ENCODE measurements at places on chromosomes 2 and 18. TPM values are rescaled to one million over a fixed set of nuclear protein-coding genes. Genes with fewer than 3 reads are reported as not detected.

DNA sequence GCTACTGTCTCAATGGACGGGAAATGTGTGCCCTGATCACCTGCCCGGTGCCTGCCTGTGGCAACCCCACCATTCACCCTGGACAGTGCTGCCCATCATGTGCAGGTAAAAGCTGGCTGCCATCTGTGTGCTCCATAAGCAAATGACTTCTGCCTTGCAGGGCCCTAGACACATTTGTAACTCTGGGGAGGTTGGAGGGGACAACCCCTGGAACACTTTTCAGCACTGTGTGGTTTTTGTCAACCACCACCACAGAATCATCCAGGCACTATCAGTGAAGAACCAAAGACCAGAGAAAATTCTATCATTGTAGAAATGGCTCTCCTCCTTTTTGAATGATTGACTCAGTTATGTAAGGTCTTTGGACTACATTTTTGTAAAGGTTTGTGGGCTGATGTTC is 84.3 kb downstream of the FEZ2 start:
- no peak for DNase-seq

DNA sequence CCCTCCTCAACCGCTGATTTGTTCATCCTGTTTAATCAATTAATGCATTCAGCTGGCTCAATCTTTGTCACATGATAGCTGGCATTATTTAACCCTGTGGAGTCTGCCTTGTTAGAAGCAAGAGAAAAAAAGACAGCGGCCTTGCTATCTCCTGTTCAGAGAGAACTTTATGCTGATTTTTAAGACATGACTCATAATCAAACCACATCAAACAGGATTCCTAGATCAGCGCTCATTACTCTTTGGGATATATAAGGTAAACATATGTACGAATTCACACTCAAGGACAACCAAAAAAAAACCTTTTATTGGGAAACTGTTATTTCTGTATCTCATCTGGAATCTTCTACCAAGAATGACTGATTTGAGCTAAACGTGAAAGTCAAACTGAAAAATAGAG is 195.1 kb downstream of the C1D start:
- DNase-seq: no peak

DNA sequence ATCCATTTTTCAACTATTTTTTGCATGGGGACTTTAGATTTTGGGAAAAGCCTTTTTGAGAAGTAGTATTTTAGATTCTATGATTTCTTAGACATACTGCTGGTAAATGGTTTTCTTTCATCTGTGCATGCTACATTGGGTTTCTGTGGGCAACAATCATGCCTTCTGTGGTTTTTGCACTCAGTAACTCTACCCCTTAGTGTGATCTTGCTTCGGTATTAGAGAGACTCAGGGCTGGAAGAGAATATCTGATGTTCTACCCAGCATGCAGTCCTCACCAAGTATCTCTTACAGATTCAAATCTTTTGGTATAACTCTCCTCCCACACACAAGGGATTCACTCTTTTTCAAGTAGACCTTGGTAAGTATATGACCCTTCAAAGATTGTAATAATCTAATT is 183.0 kb downstream of the PMAIP1 start:
- DNase-seq: no peak

Gene SERPINB13
- not detected for polyA plus RNA-seq

DNA sequence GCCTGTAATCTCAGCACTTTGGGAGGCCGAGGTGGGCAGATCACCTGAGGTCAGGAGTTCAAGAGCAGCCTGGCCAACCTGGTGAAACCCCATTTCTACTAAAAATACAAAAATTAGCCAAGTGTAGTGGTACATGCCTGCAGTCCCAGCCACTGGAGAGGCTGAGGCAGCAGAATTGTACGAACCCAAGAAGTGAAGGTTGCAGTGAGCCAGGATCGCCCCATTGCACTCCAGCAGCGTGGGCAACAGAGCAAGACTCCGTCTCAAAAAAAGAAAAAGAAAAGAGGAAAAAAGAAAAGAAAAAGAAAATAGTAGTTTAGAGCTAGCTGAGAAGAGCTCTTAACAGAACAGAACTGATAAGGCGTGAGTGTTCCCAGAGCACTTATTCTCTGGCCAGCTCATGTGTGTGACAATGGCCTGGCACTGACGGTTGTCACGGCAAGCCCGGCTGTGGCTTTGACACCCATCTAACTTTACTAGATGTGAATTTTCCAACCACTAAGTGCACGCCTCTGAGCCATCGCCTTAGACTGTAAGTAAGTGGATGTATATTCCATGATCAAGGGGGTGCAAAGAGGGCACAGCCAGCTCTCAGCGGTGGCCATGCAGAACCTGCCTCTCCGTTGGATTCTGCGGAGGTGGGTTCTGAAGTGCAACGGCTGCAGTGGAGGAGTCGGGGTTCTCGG is 80.0 kb downstream of the ZNF516 start:
- peak; percentile 22 for DNase-seq

GRCh38 chr2:224022486-224022885 is 16.6 kb downstream of the SERPINE2 start:
- no peak for DNase-seq

GRCh38 chr2:15363734-15364133 is 197.4 kb downstream of the NBAS start:
- DNase-seq: no peak

Gene TMEM200C
- 3.4 TPM for polyA plus RNA-seq

Gene ARMC9
- 17.6 TPM for polyA plus RNA-seq

DNA sequence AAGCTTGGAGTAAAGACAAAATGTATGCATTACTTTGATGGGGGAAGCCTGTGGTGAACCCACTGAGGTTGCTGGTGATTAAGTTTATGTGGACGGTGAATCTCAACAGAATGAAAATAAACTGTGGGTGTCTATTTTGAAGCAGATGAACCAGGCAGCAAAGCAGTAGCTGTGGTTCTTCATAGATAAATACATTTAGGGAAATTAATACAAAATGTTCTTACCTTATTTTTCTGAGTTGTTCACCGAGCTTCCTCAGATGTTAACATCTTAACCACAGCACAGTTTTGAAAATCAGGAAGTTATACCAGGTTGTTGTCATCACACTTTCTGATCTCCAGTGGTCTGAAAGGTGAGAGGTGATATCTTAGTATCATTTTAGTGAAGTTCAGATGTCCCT is 53.9 kb downstream of the NCK2 start:
- no peak for DNase-seq

- no peak for DNase-seq
Measured at GRCh38 chr2:117942551-117942950, 71.3 kb downstream of the CCDC93 start.

- no peak for DNase-seq
Measured at GRCh38 chr2:129887688-129888266, 91.7 kb upstream of the RAB6C start.

Gene BBS5
- polyA plus RNA-seq: 0.50 TPM

DNA sequence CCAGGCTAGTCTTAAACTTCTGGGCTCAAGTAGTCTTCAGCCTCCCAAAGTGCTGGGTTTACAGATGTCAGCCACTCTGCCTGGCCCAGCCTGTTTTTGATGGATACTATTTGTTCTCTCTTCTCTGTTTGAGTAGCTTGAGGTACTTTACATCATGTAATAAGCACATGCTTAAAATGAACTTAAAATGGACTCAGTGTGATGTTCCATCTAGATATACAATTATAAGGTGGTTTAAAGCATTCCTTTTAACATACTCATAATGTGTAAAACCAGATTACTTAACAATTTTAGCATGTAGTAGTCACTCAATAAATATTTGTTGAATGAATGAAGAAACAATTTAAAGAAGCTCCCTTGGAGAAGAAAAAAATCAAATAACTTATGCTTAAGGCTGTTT is 9.6 kb downstream of the PTPRM start:
- no peak for DNase-seq

GRCh38 chr2:18454692-18455235 is 105.7 kb downstream of the RDH14 start:
- DNase-seq: no peak

GRCh38 chr18:49813069-49813318 is 339 bp downstream of the ACAA2 start:
- no peak for DNase-seq

Gene PTPRN
- 17.4 TPM for polyA plus RNA-seq

Gene ABCG8
- polyA plus RNA-seq: not detected

DNA sequence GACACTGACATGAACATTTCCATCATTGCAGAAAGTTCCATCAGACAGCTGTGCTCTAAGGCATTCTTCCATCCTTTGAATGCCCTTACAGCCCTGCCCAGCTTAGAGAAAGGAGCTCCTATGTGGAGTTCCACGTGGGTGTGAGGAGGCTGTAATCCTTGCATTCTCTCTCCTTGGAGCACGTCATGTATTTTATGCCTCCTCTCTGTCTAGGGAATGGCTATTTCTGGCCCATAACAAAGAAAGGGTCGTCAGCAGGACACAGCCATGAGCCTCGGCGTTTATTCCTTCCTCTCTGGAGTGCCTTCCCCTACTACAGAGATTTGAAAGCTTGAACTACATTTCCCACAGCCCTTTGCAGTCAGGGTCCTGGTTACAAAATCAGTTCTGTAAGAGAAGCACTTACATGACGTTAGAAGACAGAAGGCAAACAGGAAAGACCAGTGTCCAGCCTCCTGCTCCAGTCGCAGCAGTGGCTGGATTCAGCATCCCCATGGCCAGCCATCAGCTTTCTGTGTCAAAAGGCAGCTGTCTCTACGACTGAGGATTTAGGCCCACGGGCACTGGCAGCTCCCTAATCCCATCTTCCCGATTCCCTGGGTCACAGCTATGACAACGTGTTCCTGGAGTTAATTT is 234.9 kb downstream of the TFCP2L1 start:
- no peak for DNase-seq

- no peak for DNase-seq
Measured at GRCh38 chr2:10402062-10402585, 46.0 kb downstream of the ODC1 start.

GRCh38 chr2:45699032-45699658 is 47.7 kb downstream of the PRKCE start:
- DNase-seq: no peak

GRCh38 chr2:188599140-188599539 is 307.5 kb downstream of the GULP1 start:
- no peak for DNase-seq

Gene ASB1
- polyA plus RNA-seq: 34.4 TPM

GRCh38 chr2:147358375-147358774 is 486.5 kb upstream of the ACVR2A start:
- DNase-seq: no peak

DNA sequence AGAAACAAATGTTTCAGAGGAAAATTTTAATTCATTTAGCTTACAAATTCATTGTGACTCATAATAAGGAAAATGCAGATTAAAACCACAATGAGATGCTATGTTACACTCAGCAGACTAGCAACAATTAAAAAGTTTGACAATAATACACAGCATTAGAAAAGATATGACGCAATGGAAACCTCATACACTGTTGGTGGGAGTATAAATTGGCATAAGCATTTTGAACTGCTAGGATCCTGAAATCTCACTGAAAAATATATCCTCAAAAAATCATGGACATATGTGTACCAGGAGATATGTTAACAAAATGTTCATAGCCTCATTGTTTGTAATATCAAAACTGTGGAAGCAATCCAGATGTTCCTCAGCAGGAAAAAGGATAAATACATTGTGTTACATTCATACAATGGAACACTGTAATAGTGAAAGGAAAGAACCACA is 13.7 kb downstream of the CALCRL start:
- DNase-seq: no peak

- DNase-seq: no peak
Measured at GRCh38 chr2:74735009-74735408, 81.0 kb downstream of the SEMA4F start.

Gene ALPI
- not detected for polyA plus RNA-seq

Gene ITGB6
- polyA plus RNA-seq: not detected

- no peak for DNase-seq
Measured at GRCh38 chr2:86512034-86512433, 51.2 kb downstream of the CHMP3 start.

Gene CDH7
- 0.67 TPM for polyA plus RNA-seq

Gene NEB
- 1.5 TPM for polyA plus RNA-seq

DNA sequence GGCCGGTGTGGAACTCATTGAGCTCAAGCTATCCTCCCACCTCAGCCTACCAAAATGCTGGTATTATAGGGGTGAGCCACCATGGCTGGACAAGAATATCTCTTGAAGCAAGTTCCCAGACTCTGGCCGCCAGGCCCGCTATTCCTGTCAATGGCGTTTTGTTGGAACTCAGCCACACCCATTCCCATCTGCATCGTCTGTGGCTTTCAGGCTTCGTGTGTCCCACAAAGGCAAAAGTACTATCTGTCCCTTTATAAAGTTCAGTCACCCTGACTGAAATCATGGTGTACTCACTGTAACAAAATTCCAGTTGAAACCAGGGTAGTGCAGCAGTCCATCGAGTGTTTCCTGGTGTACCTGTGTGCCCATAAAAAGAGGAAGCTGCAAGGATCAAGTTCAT is 96.7 kb downstream of the SH3BP4 start:
- no peak for DNase-seq

Gene ACOXL
- polyA plus RNA-seq: 13.6 TPM

DNA sequence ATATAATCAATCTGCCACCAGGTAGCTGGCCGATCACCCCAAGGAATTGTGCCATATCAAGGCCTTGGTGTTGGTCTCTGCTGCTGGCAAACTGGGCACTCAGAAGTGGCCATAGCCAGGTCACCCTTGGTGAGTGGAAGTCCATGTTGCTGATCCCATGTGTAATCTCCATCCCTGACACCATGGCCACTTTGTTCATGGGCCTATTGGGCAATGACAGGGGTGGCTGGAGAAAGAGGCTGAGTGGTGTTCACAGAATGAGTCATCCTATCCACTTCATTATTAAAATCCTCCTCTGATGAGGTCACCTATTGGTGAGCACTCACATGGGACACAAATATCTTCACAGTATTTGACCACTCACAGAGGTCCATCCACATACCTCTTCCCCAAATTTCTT is 26.7 kb upstream of the CD226 start:
- no peak for DNase-seq

DNA sequence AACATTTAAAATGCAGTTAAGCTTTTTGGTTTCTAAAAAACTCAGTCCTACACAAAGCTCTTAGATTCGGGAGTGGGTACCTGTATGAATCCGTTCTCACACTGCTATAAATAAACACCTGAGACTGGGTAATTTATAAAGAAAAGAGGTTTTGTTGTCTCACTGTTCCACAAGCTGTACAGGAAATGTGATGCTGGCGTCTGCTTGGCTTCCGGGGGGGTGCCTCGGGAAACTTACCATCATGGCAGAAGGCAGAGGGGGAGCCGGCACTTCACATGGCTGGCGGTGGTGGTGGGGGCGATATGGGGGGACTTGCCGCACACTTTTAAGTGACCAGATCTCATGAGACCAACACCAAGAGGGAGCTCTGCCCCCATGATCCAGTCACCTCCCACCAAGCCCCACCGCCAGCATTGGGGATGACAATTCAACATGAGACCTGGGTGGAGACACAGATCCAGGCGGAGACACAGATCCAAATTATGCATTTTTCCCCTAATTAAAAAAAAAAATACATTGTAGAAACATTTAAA is 222.5 kb downstream of the GBX2 start:
- no peak for DNase-seq

Data from H1 (cell line).